Stimulated activated CD4-positive, alpha-beta T cell treated with anti-CD3 and anti-CD28 coated beads, TNF-alpha, amount 100 ng/mL, for 48 hours (primary cell): ENCODE measurements at places on chromosomes 11 and 22.
A peak's percentile ranks its signal among the peaks of the same experiment; 100 is the strongest.

DNA sequence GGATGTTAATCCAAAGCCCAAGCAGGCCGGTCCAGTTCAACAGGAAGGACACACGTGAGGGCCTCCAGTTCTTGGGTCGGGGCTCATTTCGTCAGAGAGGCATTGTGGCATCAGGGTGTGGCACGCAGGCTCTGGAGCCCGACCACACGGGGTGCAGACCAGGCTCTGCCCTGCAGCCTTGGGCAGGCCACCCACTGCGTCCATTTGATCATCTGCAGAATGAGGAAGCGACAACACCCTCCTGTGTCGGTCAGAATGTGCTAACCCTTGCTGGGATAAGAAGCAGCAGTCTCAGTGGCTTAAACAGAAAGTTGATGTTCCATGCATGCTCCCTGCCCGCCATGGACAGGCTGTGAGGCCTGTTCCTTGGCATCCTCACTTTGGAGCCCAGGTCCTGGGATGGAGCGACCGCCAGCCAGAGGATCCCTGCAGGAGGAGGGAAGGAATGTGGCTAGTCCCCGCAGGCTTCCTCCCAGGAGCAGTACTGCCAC, 10.8 kb downstream of the RIBC2 start:
- no peak for DNase-seq

- no peak for DNase-seq
These were observed 1.6 kb downstream of the TCP11L1 start for GRCh38 chr11:33040862-33041453.

- no peak for DNase-seq
These were observed 14.7 kb downstream of the GLYATL2 start for GRCh38 chr11:58829786-58830185.

GRCh38 chr11:16047073-16047472, 309.3 kb downstream of the SOX6 start:
- DNase-seq = no peak

GRCh38 chr11:46363455-46364005, 16.3 kb downstream of the DGKZ start:
- no peak for DNase-seq

DNA sequence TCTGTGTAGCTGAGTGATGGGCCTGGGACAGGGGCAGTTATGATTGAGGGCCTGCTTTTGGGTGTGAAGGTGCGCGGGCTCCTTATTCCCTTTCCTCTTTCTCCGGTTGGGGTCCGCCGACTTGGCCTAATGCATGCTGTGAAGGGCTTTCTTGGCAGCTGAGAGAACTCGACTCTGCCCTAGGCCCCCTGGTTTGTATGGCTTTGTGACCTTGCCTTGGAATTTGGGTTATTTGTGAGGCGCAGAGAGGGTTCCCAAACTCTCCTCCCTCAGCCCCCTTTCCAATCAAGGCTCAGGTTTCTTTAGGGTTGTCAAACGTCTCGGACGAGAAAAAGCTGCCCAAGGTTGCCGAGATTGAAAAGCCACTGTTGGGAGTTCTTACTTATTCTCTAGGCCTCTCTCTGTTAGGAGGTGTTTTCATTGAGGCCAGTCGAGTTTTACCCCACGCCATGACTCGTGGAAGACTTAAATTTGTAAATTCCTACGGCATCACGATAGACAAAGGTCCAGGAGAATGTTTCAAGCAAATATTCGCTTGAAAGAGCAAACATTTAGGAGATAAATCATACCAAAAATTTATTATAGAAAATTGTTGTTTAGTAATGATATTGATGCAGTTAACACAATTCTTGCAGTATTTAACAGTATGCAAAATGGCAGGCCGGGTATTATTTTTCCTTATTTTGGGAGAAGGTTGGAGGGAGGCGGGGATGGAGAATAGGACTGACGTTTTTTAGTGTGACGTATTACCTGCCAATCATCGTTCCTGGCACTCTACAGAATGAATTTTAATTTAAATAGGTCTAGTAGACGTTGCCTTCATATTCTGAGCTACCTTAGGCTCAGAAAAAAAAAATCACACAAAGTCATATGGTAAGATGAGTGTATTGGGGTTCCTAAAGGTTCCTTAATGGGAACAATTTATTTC, 689 bp downstream of the PDHX start:
- DNase-seq = peak; percentile 8

DNA sequence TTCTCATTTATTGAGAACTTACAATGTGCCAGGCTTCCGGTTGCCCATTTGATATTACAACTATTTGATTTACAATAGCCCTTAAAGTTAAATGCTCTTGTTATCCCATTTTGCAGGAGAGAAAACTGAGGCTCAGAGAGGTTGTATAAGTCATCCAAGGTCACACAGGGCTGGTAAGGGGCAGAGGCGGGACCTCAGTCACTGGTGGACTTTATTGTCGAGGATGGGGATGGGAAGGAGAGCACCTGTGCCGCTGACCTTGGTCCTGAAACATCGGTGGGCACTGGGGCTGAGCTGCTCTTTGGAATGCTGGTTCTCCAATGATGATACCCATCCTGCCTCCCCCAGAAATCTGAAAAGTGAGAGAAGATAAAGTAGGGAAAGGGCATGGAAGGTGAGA, 265.4 kb downstream of the MIAT start:
- DNase-seq = no peak

DNA sequence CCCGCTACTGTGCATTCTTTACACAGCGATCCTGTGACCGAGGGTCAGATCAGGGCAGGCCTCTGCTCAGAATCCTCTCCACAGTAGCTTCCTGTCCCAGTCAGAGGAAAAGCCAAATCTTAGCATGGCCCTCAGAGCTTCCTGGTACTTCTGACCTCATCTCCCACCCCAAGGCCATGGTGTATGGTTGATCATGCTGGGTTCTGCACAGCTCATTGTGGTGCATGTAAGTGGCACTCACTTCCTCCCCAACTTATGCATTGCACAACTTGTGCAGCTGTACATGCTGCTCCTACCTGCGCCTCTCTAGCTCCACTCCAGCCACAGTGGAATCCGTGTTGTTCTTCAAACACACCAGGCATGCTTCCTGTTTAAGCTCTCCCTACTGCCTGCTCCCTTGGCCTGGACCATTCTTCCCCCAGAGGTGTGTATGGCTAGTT, 20.3 kb downstream of the BMAL1 start:
- no peak for DNase-seq

DNA sequence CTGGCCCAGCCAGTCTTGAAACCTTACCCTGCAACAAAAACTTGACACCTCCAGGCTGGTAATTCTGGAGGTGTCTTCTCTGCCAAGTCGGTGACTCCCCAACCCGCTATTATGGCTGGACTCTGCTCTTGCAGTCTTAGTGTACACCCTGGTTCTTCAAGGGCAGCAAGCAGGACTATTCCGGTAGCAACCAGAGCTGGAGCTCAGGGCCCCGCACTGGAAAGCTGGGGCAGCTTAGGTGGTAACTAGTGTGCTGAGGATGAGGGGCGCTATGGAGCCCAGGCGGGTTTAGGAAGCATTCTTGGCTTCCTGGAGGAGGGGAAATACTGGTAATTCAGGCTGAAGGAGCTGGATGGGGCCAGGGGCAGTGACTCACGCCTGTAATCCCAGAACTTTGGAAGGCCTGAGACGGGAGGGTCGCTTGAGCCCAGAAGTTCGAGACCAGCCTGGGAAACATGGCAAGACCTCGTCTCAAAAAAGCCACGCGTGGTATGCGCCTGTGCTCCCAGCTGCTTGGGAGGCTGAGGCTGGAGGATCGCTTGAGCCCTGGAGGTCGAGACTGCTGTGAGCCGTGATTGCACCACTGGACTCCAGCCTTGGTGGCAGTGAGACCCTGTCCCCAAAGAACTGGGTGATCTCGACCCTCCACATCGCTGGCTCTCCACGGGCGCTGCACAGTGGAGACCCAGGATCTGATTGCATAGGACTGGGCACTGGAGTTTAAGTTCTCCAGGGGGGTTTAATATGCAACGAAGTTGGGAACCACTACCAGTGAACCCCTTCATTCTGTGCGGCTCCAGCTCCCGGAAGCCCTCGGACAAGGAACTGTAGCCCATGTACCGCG, 10.6 kb upstream of the AIFM3 start:
- no peak for DNase-seq

DNA sequence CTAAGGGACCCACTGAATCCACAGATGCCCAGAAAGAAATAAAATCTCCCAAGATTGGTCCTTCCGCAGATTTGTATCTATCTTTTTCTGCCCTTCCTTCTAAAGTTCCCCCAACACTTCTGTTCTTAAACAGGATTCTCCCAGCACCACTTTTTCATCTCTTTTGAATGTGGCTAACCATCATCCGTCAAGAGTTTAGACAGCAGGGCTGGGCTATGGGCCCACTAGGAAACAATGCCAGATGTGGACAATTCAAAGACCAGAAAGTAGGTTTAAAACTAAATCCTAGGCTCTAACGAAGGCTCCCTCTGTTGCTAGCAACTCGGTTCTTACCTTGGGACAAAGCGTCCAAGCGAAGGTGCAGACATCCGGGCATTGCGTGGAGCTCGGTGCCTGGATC, 100.0 kb downstream of the AMBRA1 start:
- no peak for DNase-seq

DNA sequence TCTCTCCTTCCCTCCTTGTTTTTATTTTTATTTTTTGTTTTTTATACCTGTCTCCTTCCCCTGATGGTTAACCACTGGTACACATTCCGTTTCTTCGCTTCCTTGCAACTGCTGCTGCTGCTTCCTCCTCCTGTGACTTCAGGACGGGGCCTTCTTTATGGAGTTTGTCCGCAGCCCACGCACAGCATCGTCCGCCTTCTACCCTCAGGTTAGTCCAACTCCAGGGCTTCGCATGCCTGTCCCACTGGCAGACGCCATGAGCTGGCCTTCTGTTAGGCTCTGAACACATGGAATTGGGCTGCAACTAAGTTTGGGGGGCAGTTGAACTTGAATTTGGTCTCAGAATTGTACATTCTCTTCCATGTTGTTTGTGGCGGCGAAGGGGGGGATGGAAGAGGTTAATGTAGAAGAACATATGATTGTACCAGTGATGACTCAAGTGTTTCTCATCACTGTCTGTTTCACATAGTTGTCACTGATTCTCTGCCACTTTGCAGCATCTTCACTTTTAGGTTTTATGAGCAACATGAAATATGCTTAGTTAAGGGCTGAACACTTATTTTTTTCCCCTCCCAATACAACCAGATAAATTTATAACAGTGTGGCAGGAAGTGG, 83.0 kb upstream of the YWHAH start:
- no peak for DNase-seq

DNA sequence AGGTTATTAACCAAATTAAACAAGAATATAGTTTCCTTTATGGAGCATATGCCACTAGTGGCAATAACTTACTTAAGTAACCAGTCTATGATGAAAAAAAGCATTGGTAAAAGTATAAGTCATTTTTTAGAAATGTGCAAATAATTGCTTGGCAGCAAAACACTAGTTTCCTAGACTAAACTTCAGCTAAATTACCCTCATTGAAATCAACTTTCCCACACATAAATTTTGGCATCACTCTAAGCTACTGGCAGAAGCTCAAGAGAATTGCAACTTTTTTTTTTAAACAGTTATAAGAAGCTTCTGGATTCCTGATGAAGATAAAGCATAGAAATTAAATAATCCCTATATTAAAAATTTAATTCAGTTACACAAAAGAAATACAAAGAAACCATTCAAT, 12.5 kb downstream of the CCDC34 start:
- no peak for DNase-seq

- no peak for DNase-seq
These were observed 13.2 kb downstream of the POLA2 start for GRCh38 chr11:65274735-65275682.

DNA sequence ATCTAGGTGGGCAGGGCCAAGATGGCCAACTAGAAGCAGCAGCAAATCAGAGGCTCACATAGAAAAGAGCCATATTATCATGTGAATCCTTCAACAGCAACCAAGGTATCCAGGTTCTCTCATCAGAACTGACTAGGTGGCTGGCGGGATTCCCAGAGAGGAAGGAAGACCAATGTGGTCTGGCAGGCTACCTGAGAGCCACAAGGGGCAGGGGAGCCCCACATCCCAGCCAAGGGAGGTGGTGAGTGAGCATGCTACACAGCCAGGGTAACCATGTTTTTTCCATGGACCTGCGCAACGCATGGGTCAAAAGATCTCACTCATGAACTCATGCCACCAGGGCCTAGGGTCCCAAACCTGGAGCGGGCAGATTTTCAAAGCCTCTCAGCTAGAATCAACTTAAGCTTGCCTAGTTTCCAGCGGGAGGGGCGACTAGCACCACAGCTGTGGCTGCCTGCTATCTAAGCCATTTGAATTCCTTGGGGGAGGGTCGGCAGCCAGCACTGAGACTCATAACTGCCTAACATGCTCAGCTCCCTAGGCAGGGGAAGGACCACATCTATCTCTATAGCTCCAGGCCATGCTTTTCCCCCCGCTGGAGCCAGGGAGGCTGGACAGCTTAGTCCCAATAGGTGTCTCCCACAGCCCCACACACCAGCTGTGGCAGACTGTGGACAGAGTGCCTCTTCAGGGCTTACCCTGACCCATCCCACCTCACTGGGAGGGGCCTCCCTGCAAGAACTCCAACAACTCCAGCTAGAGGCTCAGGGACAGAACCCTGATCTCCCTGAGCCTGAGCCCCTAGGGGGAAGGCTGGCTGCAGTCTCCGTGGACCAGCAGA, 28.7 kb upstream of the CASP12 start:
- DNase-seq = no peak

- no peak for DNase-seq
These were observed 74.7 kb downstream of the CHST1 start for GRCh38 chr11:45590743-45591142.
